ENCODE measurements at places on chromosomes 1 and 21.

GRCh38 chr1:194570476-194570875 is 1384.1 kb upstream of the B3GALT2 start:
- DNase-seq, result no peak

GRCh38 chr1:3352952-3353331 is 101.5 kb upstream of the ARHGEF16 start:
- no peak for DNase-seq

DNA sequence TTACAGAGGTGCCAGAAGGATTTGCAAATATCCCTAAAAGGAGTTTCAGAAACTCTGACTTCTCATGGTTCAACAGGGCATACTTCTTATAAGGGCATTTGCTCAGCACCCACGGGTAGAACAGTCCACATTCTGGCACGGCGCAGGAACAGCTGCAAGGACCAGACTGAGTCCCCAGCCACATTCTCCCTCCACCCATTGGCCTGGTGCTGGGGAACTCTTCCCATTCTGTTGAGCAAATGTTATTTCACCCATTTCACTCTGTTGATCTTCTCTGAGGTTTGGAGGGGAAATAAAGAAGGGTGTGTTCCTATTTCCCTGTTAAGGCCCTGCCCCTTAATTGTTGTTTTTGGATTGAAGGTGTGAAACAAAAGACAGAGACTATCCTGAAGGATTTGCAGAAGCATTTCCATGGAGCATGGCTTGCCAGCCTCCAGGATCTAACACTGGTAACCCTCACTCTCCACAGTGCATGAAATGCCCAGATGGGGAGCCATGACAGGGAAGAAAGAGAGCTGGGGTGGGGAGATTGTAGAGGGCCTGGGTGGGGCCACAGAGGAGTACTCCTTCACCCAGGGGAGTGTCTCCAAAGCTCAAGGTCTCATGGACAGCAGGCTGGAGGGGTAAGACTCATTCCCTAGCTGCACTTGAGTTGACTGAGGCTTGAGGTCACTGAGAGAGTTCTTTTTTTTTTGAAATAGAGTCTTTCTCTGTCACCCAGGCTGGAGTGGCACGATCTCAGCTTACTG is 35.0 kb downstream of the INAVA start:
- no peak for DNase-seq

DNA sequence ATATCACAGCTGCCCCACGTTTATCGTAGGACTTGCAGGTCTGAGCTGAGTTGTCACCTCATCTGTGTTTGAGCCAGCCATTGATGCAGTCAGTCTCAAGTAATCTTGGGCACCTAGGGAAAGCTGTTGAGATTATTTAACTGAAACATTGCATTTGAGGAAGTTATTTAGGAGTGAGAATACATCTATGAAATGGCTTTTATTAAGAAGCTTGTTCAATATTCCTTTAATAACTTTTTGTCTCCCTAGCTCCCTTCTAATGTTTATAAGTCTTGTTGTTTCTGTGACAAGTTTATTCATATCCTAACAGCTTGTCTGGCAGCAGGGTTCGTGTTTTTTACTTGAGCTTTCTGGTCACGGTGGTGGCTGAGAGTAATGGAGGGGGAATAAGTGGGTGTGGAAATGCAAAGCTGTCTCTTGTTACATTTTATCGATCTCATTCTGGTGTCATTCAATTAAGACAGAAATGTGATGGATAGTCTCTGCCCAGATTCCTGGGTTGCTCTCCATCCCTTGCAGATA is 555.9 kb downstream of the USP25 start:
- no peak for DNase-seq

DNA sequence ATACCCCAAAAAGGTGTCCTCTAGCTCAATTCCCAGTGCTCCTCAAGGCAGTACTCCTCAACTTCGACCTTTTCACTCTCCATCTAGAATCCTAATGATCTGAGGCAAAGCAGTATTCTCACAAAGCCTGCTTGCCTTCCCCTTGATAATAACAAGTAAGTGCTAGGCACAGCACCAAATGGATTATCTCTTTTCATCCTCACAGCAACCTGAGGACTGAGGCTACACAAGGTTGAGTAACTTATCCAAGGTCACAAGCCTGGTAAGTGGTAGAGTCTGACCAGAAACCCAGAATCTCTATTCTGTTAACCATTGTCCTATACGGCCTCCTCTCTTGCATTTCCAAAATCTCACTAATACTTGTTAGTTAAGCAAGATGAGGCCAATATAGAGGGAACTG is 5.1 kb downstream of the SYDE2 start:
- DNase-seq, result no peak

GRCh38 chr1:160858507-160858906 is 4.2 kb downstream of the CD244 start:
- no peak for DNase-seq

DNA sequence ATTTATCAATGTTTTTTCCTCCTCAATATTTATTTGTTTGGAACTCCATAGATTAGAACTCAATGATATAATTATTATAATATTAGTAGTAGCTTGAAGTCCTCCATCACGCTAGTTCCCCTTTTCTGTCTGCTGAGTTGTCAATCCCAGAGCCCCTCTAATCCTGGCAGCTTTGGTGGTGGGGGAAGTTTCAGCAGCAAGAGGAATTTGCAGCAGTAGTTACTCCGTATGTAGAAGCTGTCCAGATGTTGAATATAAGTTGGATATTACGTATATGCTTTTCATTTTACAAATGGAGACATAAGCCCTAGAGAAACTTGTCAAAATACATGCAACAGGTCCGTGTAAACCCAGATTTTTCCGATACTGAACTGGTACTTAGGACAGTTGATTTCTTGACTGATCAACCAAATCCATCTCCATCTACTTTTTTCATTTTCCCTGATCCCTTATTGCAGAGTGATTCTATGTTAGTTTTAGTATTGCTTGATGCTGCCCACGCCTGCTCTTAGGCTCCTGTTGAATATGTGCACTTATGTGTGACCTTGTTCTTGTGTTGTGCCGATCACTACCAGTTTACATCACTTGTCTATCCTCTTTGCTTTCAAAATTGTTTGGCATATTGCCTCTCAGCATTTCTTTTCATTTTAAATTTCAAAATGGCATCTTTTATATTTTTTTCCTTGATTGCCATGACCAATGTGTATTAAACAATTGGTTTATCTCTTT is 28.1 kb downstream of the SMAP2 start:
- DNase-seq, result no peak

DNA sequence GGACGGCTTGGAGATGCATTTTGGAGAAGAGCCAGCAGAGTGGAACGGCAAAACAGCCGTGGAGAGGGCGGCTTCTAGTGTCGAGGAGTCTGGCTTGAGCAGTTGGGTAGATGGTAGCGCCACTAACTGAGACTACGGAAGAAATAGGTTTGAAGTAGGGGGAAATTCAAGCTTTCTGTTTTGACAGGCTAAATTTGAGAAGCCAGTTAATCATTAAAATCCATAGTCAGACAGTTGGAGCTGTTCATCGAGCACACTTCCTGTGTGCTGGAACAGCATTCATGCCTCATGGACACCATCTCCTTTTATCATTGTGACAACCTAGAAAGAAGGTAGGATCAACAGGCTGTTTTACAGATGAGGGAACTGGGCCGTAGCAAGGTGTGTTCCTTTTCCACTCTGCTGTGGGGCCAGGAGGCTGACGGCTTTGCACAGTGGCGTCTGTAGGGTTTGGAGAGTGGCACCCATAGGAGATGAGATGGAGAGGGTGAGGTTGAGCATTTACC is 3.4 kb upstream of the PKLR start:
- DNase-seq, result no peak

All from NCI-H146 (cell line).